LNCaP clone FGC (cell line): ENCODE measurements at places on chromosomes 4 and X.

DNA sequence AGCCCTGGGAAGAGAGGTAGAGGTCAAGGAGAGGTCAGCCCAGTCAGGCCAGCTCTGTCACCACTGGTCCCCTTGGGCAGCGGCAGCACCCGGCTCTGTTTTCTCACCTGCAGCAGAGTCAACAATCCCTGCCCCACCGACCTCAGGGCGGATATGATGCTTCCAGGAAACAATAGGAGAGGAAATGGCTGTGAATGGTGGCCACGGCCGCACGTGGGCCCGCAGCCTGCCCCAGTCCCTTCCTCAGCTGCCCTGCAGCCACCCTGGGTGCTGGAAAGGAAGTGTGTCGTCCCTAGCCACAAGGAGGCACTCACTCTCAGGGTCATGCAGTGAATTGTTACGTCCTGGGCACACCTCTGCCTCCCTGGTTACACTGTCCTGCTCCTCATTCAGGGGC is 92.5 kb upstream of the ENPP6 start:
- DNase-seq = no peak

DNA sequence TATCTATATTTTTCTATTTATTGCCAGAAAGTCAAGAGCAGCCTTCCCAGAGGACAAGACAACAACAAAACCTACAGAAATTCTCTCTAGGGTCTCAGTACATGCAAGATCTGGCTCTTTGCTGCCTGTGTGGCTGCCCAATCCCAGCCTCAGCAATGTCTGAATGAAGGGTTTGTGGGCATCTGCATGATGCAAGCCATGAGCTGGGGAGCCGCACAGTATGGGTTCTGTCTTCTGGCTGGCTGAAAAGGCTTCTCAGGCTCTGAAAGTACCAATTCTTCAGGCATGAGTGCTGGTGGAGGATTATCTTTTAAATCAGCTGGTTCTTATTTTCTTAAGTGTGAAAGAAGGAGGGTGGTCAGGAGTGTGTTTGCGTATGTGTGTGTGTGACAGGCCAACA is 104.6 kb downstream of the PDGFRA start:
- no peak for DNase-seq

DNA sequence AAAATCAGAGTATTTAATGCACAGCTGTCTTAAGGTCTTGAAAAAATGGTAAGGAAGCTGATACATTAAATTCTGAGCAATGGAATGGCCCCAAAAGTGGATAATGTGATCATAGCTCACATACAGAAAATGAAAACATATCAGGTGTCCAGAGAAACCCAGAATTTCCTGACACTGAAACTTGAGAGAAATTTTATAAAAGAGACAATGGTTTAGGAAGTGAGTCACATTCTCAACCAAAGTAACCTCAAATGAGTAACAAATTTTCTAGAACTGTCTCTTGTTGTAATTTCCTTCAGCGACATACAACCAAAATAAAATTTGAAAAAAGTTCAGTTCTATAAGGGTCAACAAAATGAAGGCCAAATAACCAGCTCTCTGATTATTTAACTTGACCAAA is 37.4 kb upstream of the PACRGL start:
- no peak for DNase-seq

- DNase-seq = no peak
Observed at GRCh38 chr4:5730993-5731990, 20.3 kb downstream of the EVC start.

GRCh38 chr4:156971165-156971675 is 379 bp downstream of the PDGFC start:
- no peak for DNase-seq

DNA sequence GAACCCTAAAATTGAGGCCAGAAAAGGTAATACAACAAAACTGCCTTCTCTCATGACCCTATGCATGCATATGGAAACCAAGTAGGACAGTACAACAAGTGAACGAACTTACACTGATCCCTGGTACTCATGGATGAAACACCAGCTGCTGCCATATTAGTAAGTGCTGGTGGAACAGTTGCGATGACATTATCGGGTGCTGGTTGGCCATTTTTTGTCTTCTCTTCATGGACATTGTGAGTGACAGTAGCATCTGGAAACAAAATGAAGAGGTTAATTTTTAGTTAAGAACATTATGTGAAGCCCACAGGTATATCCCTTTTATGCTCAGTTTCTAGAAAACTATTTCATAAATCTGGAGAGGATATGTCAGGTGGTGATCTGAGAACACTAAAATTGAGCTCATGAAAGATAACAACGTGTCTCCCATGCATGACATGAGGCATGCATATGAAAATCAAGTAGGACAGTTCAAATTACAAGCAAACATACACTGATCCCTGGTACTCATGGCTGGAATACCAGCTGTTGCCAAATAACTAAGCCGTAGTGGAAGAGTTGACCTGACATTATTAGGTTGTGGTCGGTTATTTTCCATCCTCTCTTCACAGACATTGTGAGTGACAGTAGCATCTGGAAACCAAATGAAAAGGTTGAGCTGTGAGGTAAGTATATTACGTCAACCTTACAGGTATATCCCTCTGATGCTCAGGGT is 74.2 kb upstream of the CT45A1 start:
- DNase-seq = no peak

DNA sequence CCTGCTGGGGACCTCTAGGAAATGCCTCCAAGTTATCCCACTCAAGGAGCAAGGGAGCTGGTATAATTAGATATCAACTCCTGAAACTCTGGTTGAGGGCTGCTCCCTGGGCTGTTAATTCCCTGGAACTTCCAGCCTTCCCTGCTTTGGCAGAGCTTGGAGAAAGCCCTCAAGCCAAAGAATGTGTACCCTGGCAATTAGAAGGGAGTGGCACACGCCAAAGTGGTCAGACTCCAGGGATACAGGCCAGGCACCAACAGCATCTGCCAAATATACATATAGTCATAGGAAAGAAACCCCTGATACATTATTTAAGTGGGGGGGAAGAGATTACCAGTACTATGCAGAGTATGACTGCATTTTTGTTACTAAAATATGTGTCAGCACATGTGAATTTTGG is 616.8 kb downstream of the BCOR start:
- no peak for DNase-seq
